Left cardiac atrium (tissue), 4 donors: ENCODE measurements at places on chromosomes 7 and 10. TPM values are rescaled to one million over a fixed set of nuclear protein-coding genes. Genes with fewer than 3 reads are reported as not detected.

DNA sequence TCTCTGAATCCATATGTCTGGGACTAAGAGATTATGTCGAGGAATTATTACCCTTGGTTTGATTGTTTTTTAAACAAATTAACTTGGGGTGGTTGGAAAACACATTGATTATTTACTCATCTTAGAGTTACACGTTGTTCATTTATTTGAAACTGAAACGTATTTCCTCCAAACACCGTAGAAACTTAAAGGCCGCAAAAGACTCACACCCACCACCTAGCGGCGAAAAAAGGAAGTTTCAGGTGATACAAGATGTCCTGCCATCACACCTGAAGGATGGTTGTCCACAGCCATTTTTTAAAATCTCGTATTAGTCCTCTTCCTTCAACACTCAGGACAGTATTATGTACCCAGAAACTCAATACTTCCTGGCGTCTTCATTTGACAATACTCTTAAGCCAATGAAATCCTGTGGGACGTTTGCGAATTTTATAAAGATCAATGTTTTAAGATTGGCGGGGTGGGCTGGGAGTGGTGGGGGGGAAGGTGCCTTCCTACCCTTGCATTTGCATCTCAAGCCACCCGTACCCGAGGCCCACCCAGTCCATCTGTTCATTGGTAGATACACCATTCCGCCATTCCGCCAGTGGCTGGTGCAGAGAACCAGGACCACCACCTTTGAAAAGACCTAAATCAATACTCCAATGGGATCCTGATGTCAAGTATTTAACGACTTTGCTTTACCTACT, 1.4 kb upstream of the LCOR start:
- no peak for DNase-seq

DNA sequence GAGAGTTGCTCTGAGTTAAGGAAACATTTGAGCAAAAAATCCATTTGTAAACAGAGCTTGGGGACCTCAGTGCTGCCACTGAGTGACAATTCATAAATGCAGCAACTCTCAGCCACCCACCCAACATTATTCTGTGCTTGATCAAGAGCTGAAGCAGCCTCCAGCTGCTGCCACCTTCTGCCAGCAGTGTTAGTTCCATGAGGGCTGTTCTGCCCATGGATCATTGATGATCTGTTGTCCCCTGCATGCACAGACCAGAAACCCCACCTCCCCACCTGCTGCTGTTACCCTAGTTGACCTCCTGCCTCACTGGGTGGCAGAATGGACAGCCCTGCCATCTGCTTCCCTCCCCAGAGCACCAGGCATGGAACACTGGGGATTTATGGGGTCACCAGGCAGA, 305.4 kb downstream of the KCNMA1 start:
- no peak for DNase-seq

Gene MMD2
- not detected for total RNA-seq

Gene MRLN
- total RNA-seq = not detected

Gene MARCHF5
- total RNA-seq = 27.6 TPM

GRCh38 chr7:140695381-140695780, 1.1 kb upstream of the NDUFB2 start:
- DNase-seq = no peak

DNA sequence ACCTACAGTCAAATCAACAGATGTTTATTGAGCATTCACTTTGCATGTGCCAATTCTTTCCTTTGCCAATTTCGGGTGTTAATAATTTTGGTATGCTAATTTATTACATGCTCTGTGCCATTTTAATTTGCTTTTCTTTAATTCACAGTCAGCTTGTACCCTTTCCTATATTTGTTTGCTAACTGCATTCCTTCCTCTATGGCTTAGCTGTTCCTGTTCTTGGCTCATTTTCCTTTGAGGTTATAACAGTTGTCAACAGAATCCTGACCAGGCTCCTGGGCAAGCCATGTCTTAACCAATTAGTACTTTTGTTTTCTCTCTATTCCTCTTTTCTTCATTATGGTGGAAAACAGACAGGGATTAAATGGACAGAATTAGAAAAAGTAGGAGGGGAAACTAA, 73.6 kb upstream of the RPA3 start:
- DNase-seq = no peak

- no peak for DNase-seq
These were observed 162.8 kb downstream of the FZD1 start for GRCh38 chr7:91427051-91427450.

- DNase-seq = no peak
These were observed 291.2 kb upstream of the AOAH start for GRCh38 chr7:37015353-37016034.

DNA sequence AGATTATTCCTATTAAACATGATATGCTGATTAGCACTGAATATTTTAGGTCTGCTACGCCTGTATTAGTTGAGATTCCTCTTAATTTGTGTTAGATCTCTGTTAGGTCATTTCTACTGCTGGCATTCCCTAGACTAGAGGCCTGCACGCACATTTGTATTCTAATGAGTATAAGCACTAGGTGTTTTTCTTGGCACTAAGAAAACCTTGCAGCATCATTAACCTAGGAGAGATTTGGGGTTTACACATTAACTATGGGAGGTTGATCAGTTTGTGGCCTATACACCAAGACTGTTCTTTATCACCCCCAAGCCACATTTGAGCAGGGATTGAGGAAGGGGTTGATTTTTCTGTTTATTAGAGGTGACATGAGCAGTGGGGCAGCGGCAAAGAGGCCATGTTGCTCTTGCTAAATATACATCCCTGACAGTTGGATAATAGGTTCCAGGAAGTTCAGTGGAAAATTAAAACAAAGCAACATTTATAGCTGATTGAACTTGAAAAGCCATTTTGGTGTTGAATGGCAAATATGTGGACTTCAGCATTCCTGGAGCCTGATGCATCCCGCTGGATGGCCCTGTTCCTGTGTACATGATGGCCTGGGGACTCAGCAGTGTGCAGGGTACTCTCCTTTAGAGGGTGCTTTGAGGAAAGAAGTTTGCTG, 65.2 kb downstream of the GBF1 start:
- no peak for DNase-seq

DNA sequence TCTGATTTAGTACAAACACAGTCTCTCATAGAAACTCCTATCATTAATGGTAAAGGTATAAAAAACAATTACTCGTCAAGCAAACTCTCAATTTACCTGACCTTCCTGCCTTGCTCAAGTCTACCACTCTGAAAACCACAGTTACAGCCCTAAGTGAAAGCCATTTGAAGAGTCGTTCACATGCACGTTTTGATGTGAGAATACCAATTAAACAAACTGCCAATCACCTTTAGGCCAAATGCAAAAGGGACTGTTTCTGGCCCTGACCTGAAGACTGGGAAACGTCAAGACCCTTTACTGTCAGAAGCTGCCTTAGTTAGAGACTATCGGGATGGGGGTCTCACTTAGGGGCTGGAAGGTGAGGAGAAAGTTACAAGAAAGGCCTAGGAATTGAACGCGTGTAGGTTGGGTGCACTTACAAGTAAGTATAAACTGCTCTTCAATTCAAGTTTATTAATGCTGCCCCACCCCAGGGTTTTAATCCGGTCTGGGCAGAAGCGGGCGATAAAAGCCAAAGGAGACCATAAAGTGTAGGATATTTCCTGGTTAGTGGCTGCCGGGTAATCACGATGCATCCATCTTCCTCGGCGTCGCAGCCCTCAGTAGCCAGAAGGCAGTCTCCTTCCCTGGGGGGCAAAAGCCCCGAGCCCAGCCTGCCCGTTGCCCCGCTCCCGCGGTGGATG, 935 bp downstream of the TM9SF3 start:
- no peak for DNase-seq

DNA sequence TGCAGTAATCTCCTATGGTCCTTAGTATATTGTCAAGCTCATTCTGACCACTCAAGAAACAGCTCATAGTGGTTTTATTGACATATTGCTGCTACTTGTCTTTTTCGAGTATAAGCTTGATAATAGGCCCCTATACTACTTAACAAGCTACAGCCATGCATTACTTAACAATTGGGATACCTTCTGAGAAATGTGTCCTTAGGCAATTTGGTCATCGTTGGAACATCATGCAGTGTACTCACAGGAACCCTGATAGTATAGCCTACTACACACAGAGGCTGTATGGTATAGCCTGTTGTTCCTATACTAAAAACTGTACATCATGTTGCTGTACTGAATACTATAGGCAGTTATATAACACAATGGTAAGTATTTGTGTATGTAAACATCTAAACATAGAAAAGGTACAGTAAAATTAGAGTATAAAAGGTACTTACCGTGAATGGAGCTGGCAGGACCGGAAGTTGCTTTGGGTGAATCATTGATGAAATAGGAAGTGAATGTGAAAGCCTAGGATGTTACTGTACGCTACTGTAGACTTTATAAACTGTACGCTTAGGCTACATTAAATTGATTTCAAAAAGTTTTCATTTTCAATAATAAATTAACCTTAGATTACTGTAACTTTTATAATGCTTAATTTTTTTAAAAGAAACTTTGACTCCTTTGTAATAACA, 160.9 kb downstream of the LRRC4 start:
- DNase-seq = no peak

DNA sequence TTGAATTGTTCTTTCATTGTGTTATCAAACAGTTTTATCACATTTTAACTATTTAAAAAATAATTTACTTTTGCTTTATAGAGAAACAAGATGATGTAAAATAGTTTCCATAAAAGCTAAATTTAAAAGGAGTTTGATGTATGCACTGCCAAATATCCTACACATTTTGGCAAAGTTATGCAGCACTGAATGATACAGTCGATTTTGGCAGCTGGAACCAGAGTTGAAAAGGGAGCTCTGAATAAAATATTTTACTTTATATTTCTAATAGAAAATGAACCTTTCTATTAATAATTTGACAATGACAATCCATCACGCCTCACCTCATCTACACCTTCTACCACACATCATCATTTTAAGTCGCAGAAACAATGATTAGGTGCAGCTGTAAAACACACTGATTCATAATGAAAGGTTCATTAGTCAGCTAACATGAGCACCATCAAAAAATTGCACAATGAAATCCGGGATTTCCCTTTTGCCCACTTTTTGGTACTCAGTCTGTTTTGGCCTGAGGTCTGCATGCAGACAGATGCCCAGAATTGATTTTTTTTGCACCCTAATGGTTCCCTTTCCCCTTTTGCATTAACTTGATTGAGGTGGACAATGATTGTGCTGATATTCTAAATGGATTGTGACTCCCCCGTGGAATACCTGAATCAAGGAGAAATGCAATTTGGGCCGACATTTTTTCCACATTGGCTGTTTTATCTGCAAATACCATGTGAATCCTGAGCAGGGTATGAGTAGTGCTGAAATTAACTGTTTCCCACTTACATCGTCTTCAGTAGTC, 105.8 kb downstream of the THSD7A start:
- DNase-seq = no peak

- DNase-seq = no peak
These were observed 5.1 kb downstream of the UBE2D4 start for GRCh38 chr7:43931346-43931745.

DNA sequence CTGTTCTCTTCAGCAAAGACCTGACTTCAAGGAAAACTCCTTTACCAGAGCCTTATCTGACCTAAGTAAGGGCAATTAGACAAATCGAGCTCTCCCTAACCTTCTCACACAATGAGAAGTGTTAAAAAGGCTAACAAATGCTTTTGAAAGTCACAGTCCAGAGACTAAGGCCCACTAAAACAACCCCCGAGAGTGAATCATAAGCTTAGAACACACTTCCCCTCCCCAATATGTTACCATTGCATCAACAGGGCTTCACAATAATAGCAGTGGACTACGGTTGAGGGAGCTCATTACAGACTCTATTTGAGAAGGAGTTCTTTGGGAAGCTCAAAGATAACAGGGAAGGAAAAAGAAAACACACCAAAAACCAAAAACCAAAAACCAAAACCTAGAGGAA, 28.6 kb upstream of the ZEB1 start:
- no peak for DNase-seq

- DNase-seq = no peak
These were observed 406.9 kb upstream of the KLF6 start for GRCh38 chr10:4191894-4192293.

DNA sequence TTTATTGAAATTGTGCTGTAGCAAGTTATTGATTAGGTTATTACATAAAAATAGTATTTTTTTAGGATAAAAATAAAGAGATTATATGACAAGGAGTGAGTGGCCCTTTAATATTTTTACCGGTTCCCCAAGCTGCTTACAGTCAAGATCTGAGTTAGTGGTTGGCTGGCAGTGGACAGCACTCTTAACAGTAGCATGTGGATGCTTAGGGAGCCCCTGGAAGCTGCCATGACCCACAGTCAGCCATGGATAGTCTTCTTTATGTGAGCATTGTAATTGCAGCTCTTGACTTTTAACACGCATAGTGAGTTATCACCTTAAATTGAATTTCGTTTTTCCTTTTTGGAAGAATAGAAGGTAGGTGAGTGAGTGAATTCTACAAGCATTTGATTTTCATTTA, 22.1 kb downstream of the RAB18 start:
- no peak for DNase-seq

DNA sequence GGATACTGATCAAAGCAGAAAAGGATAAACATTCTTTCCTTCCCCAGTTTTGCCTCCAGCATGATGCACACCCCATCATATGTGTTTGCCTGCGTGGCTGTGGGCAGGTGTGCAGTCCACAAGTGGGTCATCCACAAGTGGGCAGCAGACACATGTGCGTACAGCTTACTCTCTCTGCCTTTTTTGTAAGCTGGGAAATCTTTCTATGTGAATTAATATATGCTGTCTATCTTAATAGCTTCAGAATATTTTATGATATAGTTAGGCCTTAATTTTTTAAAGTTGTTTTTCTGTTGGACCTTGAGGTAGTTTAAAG, 80.1 kb downstream of the INPP5A start:
- DNase-seq = no peak

Gene HIBADH
- 68.1 TPM for total RNA-seq

DNA sequence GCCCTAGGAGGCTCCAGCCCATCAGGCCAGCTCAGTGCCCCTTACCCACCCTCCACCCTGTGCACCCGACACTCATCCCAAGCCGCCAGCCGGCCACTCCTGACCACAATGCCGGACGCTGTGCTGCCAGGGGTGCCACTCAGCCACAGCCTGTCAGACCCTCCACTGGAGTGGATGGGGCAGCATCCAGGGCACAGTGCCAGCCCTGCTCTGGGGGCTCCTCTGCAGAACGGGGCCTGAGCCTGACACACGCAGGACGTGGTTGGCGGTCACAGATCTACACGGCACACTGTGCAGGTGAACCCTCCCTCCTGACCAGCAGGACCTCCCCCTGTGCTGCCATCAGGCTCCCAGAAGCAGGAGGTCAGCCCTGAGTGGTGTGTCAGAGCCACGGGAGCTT, 114.7 kb downstream of the MAD1L1 start:
- no peak for DNase-seq

GRCh38 chr10:96643920-96644319, 57.1 kb upstream of the TM9SF3 start:
- no peak for DNase-seq
